Lung (tissue), 17 donors: ENCODE measurements at places on chromosomes 2 and 18.

GRCh38 chr2:68379184-68379708 lies 14.2 kb downstream of the PLEK start:
- no peak for DNase-seq
- no peak overlapping the region for H3K27ac ChIP-seq
- H3K27me3 ChIP-seq: no peaks in the 10 kb centered on the region
- no peaks in the 10 kb centered on the region for H3K36me3 ChIP-seq
- H3K4me3 ChIP-seq: no peak overlapping the region

- H3K27ac ChIP-seq: no peak overlapping the region
- no peaks in the 10 kb centered on the region for H3K36me3 ChIP-seq
- DNase-seq: no peak
Observed at GRCh38 chr2:28972778-28973335, 8.2 kb upstream of the TOGARAM2 start.

DNA sequence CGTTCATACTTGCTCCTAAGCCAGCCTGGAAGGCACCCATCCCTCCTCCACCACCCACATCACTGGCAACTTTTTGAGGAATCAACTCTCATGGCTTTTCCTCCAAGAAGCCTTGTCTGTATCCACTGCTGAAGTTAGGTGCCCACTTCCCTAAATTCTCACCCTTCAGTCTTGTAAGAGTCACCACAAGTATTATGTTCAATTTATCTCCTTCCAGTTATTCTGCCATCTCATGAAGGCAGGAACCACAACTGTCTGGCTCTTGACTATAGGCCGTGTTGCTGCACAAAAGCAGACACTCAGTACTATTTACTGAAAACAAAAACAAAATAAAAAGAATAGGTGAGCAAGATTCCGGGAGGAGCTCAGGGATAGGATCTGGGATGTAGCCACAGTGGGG lies 234.8 kb downstream of the CYRIA start:
- DNase-seq: no peak
- no peak overlapping the region for H3K4me3 ChIP-seq
- H3K27me3 ChIP-seq: no peaks in the 10 kb centered on the region
- H3K4me1 ChIP-seq: no peaks in the 10 kb centered on the region
- no peaks in the 10 kb centered on the region for H3K36me3 ChIP-seq

DNA sequence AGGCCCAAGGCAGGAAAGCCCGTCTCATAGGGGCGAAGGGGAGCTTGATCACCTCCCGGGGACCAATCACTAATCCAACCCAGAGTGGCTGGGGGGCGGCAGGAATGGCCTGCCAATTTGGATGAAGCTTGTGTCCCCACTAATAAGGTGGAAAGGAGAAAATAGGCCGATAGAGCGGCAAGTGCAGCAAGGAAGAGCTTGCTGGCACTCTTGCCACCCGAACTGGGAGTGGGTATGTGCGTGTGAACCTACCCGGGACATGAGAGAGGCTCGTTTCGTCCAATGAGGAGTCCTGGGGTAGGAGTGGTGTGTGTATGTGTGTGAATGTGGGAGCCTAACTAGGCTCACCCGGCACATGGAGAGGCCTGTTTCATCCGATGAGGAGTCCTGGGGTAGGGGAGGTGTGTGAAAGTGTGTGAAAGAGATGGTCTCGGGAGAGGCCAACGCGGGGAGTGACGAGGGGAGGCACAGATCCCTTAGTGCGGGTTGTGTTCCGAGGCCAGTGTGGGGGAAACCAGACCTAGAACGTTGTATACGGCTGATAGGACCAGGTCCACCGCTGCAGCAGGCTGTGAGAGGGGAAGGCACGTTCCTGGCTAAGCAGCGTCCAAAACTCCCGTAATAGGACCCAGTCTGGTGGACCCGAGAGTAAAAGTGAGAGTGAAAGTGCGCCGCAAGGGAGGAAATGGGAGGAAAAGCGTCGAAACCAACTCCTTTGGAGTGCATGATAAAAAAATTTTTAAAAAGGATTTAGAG lies 47.1 kb upstream of the SELENOI start:
- H3K27ac ChIP-seq: peak overlapping the region; percentile 90
- peak; percentile 77 for DNase-seq
- no peaks in the 10 kb centered on the region for H3K27me3 ChIP-seq
- peaks cover 26% of the 10 kb centered on the region for H3K4me1 ChIP-seq
- peak overlapping the region; percentile 16 for H3K4me3 ChIP-seq

- H3K27me3 ChIP-seq: no peaks in the 10 kb centered on the region
- H3K4me3 ChIP-seq: no peak overlapping the region
- H3K27ac ChIP-seq: no peak overlapping the region
- H3K4me1 ChIP-seq: no peaks in the 10 kb centered on the region
Observed at GRCh38 chr2:141848191-141848590, 282.6 kb downstream of the LRP1B start.

DNA sequence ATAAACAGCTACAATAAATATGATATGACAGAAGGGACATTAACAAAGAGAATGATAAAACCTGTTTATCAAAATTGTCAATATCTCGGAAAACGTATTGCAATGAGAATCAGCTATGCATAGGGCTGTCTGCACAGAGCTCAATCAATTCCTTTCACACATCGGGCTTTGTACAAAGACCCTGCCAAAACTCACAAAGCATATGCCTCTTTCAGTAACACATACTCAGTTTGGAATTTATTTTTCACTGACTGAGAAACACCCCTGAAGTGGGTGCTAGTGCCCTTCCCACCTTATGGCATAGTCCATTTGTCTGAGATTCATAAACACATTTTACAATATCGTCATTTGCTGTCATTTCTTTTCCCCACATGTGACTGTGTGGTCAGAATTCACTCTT lies 815.8 kb upstream of the FAM98A start:
- no peak for DNase-seq
- H3K4me3 ChIP-seq: no peak overlapping the region
- H3K27me3 ChIP-seq: no peaks in the 10 kb centered on the region
- H3K4me1 ChIP-seq: no peaks in the 10 kb centered on the region
- no peaks in the 10 kb centered on the region for H3K36me3 ChIP-seq

GRCh38 chr2:85988175-85988913 lies 99.6 kb upstream of the ST3GAL5 start:
- H3K27me3 ChIP-seq: no peaks in the 10 kb centered on the region
- H3K27ac ChIP-seq: peak overlapping the region; percentile 40
- no peaks in the 10 kb centered on the region for H3K36me3 ChIP-seq
- H3K4me3 ChIP-seq: no peak overlapping the region

DNA sequence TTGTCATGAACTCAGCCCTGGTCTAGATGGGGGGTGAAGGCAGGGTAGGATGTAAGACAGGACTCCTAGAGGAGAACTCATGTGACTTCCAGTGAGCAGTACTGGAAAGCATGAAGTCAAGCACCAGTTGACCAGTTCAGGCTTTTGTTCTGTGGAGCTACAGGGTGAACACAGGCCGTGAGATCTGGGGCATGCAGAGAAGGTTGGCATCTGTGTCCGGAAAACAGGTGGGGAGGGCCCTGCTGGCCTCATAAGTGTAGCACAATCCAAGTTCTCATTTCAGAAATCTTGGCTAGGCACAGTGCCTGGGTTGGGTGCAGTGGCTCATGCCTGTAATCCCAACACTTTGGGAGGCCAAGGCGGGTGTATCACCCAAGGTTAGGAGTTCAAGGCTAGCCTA lies 50.9 kb upstream of the SPATS2L start:
- no peaks in the 10 kb centered on the region for H3K36me3 ChIP-seq
- H3K27me3 ChIP-seq: no peaks in the 10 kb centered on the region
- H3K4me3 ChIP-seq: no peak overlapping the region
- peaks cover 5% of the 10 kb centered on the region for H3K4me1 ChIP-seq
- H3K27ac ChIP-seq: no peak overlapping the region

DNA sequence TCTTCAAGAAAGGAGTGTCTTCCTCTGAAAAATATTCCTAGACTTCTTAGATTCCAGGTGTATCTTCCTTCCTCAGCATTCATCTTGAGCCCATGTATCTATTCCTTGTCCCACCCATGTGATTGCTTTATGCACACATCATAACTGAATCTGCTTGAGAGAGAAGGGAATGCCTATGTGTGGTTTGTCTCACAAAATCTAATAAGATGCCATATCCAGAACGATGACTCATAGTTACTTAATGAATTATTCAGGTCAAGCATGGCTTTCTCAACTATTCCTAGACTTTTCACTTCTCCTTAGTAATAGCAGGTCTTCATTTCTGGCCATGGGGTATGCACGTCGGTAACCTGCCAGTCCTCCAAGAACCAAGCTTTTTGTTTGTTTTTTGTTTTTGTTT lies 121.8 kb downstream of the SETBP1 start:
- H3K4me3 ChIP-seq: no peak overlapping the region
- H3K36me3 ChIP-seq: peaks cover 10% of the 10 kb centered on the region
- H3K4me1 ChIP-seq: peaks cover 25% of the 10 kb centered on the region
- H3K27me3 ChIP-seq: no peaks in the 10 kb centered on the region

GRCh38 chr2:61205132-61205531 lies 43.1 kb downstream of the C2orf74 start:
- no peak overlapping the region for H3K4me3 ChIP-seq
- no peaks in the 10 kb centered on the region for H3K4me1 ChIP-seq
- no peak overlapping the region for H3K27ac ChIP-seq
- no peak for DNase-seq

GRCh38 chr2:158766524-158766923 lies 28.6 kb upstream of the DAPL1 start:
- H3K36me3 ChIP-seq: no peaks in the 10 kb centered on the region
- H3K4me3 ChIP-seq: no peak overlapping the region
- H3K27me3 ChIP-seq: no peaks in the 10 kb centered on the region
- DNase-seq: no peak

GRCh38 chr2:43609290-43609918 lies 13.6 kb upstream of the THADA start:
- no peak overlapping the region for H3K4me3 ChIP-seq
- H3K27ac ChIP-seq: no peak overlapping the region
- DNase-seq: peak; percentile 36
- H3K36me3 ChIP-seq: no peaks in the 10 kb centered on the region
- no peaks in the 10 kb centered on the region for H3K27me3 ChIP-seq

DNA sequence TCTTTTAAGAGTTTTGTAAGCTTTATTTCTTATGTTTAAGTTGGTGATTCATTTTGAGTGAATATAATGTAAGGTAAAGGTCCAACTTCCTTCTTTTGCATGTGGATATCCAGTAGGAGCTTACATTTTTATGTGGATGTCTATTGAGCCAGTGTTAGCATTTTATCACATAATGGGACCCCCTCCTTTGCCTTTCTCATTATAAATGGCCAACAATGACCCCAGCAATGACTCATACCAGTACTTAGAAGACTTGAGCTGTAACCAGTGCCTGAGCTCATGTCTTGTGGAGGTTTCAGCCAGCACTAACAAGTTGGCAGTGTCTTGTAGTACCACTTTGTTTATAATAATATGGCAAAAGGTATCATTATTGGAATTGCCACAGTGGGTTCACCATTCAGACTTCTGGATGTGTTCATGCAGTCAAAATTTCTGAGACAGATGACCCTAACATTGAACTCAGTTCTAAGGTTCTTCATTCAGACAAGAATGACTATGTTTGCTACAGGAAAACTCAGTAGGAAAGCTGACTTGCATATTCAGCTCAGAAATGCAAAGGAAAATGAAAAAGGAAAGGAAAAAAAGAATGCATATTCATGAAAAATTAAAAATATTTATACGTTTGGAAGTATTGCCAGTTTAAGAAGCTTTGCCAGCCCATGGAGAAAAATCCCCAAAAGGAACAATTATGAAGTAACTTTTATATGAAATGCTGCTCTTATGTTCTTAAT lies 41.0 kb downstream of the CDKL4 start:
- no peaks in the 10 kb centered on the region for H3K36me3 ChIP-seq
- H3K27ac ChIP-seq: no peak overlapping the region
- H3K27me3 ChIP-seq: no peaks in the 10 kb centered on the region

DNA sequence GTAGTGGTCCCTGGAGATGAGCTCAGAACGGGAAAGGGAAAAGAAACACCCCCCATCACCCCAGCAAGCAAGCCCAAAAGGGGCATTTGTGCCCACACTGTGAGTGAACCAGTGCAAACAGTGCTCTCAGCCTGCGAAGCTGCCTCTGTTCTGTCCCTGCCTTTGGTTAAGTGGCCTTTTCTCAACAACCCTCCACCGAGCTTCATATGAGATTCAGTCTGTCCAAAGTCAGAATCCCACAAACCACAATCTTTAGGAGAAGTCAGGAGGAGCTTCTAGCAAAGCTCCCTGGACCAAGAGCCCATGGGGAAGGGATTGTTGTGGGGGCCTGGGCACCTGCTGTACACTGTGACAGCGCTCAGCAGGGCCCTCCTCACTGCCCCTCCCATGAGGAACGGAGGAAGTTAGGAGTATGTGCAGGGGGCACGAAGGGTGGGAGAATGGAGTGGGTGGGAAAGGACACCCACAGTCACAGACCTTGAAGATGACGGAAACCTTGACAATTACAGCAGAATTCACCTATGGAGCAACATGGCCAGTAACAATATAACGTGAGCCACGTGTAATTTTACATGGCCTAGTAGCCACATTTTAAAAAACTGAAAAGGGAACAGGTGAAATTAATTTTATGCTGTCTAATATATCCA lies 119.5 kb downstream of the SMAD7 start:
- H3K36me3 ChIP-seq: no peaks in the 10 kb centered on the region
- no peaks in the 10 kb centered on the region for H3K27me3 ChIP-seq
- H3K4me3 ChIP-seq: no peak overlapping the region
- H3K27ac ChIP-seq: no peak overlapping the region
- H3K4me1 ChIP-seq: peaks cover 20% of the 10 kb centered on the region

GRCh38 chr2:5373200-5373599 lies 319.0 kb upstream of the SOX11 start:
- H3K27ac ChIP-seq: no peak overlapping the region
- H3K4me1 ChIP-seq: peaks cover 20% of the 10 kb centered on the region
- no peaks in the 10 kb centered on the region for H3K36me3 ChIP-seq
- no peaks in the 10 kb centered on the region for H3K27me3 ChIP-seq
- peak; percentile 81 for DNase-seq

- no peaks in the 10 kb centered on the region for H3K27me3 ChIP-seq
- no peaks in the 10 kb centered on the region for H3K36me3 ChIP-seq
- no peaks in the 10 kb centered on the region for H3K4me1 ChIP-seq
- no peak overlapping the region for H3K27ac ChIP-seq
- DNase-seq: no peak
Observed at GRCh38 chr2:149344105-149344504, 13.7 kb downstream of the LYPD6 start.

- no peaks in the 10 kb centered on the region for H3K36me3 ChIP-seq
- no peaks in the 10 kb centered on the region for H3K4me1 ChIP-seq
- H3K27ac ChIP-seq: no peak within 1 kb of the TSS
- peak within 1 kb of the TSS; percentile 54 for H3K4me3 ChIP-seq
- no peaks in the 10 kb centered on the region for H3K27me3 ChIP-seq
Observed at GRCh38 chr2:225041851-225042799, at the start of gene DOCK10. DOCK10 (minus strand) TSS chr2:225042468; CDS start chr2:225042374, 94 bp downstream.

- H3K27me3 ChIP-seq: no peaks in the 10 kb centered on the region
- H3K36me3 ChIP-seq: no peaks in the 10 kb centered on the region
- peaks cover 11% of the 10 kb centered on the region for H3K4me1 ChIP-seq
- H3K4me3 ChIP-seq: no peak overlapping the region
- no peak overlapping the region for H3K27ac ChIP-seq
Observed at GRCh38 chr2:198546122-198546521, 741.7 kb downstream of the PLCL1 start.

- peaks cover 8% of the 10 kb centered on the region for H3K4me1 ChIP-seq
- H3K27me3 ChIP-seq: no peaks in the 10 kb centered on the region
- peak; percentile 93 for DNase-seq
- peak overlapping the region; percentile 64 for H3K27ac ChIP-seq
Observed at GRCh38 chr2:43343573-43344304, 117.3 kb upstream of the ZFP36L2 start.

- no peaks in the 10 kb centered on the region for H3K36me3 ChIP-seq
- DNase-seq: no peak
- no peaks in the 10 kb centered on the region for H3K27me3 ChIP-seq
Observed at GRCh38 chr2:36951027-36951518, 15.3 kb downstream of the STRN start.

- no peak overlapping the region for H3K27ac ChIP-seq
- no peaks in the 10 kb centered on the region for H3K36me3 ChIP-seq
- no peaks in the 10 kb centered on the region for H3K4me1 ChIP-seq
- H3K4me3 ChIP-seq: no peak overlapping the region
- no peak for DNase-seq
- no peaks in the 10 kb centered on the region for H3K27me3 ChIP-seq
Observed at GRCh38 chr2:113227290-113227689, 51.4 kb downstream of the PAX8 start.
